ENCODE measurements at places on chromosomes 1 and 21.

DNA sequence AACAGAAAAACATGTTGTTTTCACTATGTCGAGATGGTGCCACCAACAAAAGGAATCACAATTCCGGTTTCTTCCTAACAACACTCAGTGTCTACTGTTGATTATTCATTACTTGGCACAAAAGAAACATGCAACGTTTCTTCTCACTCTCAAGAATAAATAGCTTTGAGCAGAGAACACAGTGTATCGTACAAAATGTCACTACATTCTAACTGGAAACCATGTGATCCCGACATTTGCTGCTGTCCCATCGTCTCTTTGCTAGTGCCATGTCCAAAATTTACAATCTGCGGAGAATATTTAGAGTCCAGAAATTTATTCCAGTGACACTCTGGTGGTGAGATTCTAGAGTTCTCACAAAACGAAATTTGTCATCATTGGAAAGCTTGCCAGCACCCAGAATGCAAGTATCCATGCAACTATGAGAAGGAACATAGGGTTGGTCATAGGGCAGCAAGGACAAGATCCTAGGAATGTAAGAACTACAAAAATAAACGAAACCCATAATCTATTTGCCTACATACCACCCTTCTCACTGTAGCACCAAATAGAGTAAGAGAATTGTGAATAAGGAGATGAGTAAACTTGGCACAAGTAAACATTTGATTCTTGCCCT lies 505.1 kb downstream of the LTN1 start:
- no peak for DNase-seq

- peak; percentile 73 for DNase-seq
Observed at GRCh38 chr1:103561643-103562395, 9.6 kb upstream of the AMY2B start.

DNA sequence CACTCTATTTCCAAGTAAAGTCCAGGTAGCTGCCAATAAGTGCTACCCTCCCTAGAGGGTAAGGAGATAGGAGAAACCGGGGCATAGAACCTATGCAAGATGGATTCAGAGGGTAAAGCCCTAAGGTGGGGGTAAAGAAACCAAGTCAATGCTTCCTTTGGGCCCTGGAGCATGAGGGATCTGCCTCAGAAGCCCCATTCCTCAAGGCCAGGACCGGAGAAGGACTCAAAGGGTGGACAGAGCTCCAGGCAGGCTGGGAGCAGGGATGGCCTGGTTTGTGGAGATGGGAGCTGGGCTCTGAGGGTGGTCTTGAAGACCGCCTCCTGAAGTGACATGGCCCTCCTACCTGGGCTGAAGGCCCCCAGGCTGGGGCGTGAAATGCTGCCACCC lies 3.9 kb downstream of the EPHA2 start:
- no peak for DNase-seq

- DNase-seq = peak; percentile 12
Observed at GRCh38 chr1:76635784-76636183, 231.5 kb upstream of the ST6GALNAC5 start.

DNA sequence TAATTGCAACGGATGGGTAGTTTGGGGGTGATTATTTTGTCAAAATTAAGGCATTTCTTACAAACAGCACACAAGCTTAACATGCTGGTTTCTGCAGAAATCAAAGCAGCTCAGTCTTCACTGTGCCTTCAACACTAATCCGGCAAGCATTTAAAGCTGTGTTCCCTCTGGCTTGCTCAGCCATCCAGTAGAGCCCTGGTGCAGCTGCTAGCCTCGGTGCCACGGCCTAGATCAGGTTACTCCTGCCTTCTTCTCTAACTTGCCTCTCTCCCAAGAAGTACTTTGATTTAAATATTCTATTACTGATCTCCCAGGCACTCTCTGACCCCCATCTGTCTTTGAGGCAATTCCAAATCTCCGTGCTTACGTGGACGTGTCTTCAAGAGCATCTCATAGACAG lies 85.6 kb downstream of the GREM2 start:
- DNase-seq = no peak

DNA sequence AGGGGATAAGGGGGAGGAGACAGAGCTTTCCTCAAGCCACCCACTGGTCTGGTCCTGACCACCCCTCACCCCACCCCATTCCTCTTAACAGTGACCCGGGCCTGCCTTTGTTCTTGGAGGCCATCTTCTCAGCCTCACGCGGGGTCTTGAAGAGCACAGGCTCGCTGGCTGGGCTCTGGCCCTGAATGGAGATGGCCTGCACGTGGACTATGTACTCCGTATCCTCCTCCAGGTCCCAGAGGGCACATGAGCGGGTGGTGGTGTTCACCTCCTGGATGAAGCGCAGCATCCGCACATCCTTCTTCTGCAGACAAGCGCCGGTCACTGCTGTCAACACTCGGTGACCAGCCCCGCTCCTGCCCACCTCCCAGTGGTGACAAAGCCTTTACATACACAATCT lies 2.6 kb downstream of the FNDC5 start:
- DNase-seq = no peak

GRCh38 chr1:209670441-209671082 lies 4.7 kb upstream of the G0S2 start:
- peak; percentile 51 for DNase-seq

DNA sequence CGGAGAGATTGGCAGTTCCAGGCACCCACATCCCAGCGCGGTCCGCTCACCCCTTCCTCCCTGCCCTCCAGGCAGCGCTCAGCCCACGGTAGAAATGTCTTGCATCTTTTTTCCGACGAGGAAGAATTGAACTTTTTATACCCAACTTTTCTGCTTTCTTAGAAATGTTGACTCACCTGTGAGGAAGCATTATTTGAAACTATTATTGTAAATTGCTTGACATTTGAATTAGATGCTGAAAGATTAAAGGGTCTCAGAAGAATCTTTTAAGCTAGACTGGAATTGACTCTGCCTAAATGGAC lies 912 bp upstream of the SIPA1L2 start:
- no peak for DNase-seq

DNA sequence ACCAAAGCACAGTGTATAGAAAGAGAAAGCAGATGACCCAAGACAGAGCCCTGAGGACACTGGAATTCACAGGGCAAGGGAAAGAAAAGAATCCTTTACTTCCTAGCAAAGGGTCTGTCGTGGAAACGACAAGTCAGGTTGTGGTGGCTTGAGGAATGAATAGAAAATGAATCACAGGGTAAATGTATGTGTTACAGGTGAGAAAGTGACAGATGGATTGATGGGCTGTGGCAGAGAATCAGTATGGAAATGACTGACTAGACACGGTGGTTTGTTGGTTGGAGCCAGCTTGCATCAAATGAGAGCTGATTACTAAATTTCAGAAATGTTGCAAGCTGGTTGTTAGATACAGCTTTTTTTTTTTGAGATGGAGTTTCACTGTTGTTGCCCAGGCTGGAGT lies 46.9 kb downstream of the PTP4A2 start:
- no peak for DNase-seq

Data from choroid plexus epithelial cell (primary cell).